ENCODE measurements at places on chromosomes 6 and 20.

DNA sequence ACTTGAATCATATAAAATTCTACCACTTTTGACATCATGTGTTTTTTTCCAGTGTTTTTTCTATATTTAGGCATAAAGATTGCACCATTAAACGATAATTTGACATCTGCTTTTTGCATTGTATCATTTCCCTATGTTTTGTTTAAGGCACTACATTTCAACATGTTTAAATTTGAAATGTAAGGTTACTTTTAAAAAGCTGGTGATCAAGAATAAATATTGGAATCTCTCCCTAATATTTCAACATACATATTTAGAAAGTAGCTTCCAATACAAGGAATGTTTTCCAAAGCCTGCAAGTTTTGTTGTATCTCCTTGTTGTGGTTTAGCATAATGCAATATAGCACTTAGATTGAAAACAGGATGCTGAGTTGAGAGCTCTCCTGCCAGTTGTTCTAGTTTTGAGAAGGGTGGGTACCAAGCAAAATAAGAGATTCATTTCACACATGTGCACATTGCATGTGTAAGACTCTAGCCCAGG is 76.5 kb downstream of the SYNJ2 start:
- DNase-seq = no peak

DNA sequence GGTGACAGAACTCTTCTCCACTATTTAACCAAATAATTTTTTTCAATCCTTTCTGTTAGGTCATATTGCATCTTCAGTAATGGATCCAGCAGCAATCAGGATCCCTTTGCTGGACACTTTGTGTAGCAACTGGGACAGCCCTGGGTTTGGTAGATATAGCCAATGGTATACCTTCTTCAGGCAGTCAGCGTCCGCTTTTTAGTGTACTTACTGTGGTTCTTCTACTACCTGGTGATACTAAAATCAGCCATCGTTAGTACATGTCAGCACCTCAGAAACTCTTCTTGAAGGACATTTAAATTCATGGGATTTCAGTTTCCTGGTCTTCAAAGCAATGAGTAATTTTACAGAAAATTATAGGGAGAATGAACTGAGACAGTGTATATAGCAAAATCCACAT is 93.5 kb downstream of the ADGRG6 start:
- DNase-seq = no peak

DNA sequence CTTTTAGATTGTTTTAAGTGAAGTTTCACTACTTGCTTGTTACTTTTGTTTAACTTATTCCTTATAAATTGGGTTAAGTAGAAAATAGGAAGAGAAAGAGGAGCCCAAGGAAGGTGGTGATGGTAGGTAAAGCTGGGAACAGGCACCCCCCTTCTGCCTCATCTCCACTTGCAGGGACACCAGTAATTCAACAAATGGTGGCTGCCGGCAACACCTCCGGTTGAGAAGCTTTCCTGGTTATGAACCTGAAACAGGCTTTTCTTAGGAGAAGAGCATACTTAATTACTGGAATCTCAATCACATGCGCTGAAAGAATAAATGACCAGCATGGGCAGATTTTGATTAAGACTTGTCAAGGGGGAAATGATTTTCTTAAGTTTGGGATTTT is 158.9 kb upstream of the ZNF217 start:
- DNase-seq = no peak

DNA sequence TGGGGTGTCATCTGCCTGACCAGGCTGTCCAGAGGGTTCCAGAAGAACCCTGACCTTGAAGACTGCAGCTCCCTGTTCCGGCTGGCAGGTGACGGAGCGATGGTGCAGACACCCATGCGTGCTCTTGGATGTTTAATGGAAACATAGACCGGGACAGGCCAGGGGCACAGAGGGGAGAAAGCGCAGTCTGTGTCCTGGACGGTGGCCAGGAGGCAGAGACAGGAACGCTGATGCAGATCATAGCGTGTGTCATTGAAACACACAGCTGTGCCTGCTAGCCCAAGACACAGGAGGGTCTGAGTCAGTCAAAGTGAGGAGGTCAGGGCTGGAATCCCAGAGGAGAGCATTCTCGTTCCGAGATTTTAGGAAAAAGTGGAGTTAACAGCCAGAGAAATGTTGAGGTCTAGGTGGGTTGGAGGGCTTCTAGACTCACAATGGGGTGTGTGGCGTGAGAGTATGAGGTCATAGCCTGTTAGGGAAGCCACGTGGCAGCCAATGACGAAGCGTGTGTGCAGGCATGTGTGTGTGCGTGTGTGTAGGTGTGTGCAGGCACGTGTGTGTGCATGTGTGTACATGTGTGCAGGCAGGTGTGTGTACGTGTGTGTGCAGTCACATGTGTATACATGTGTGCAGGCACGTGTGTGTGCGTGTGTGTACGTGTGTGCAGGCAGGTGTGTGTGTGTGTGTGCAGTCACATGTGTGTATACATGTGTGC is 167.0 kb downstream of the ERMARD start:
- no peak for DNase-seq

- no peak for DNase-seq
Measured at GRCh38 chr20:36815454-36816091, 42.0 kb upstream of the DSN1 start.

DNA sequence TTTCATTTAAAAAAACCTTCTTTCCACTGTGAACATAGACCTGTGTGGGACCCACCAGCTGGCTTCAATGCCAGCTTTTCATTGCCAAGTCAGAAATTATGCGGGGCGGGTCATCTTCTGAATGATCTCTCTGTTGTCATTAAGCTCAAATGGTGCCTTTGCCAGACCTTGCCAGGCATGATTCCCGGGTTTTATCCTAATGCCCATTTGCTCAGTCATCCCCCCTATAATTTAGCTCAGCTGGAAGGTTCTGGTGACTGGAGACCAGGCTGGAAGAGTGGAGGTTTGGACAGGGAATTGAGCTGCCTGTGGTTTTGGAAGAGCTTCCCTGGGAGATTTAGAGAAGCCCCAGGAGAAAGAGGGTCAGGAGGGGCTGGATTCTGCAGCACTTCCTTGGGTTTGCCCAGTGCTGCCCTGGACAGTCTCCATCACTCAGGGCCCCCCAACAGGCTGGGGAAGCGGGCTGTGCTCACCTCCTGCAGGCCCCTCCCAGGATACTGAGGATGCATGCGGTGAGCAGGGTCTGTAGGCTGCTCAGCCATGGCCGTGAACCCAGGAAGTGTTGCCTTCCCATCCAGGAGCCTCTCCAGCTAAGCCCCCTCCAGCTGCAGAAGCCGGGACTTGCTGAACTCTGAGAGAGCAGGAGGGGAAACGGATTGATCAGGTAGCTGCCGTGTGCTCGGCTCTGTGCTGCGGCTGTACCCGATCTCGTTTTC is 273.0 kb downstream of the CDH4 start:
- no peak for DNase-seq

GRCh38 chr6:15305496-15305895 is 59.6 kb downstream of the JARID2 start:
- no peak for DNase-seq

GRCh38 chr6:153103319-153103655 is 27.8 kb downstream of the RGS17 start:
- no peak for DNase-seq

DNA sequence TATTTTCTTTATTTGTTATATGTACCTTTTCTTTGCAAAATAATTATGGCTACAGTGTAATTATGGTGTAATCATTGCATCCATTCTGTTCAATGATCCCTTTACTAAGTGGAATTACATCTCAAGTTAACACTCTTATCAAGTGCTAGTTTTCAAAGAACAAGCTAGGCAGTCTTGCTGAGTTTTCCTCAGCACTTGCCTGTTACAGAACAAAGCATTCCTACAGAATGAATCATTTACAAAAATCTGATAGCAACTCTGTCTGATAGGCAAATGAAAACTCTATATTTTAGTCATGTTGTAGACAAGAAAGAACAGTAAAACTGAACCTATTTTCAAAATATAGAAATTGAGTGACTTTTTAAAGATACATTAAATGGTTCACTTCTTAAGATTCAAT is 109.8 kb upstream of the POU3F2 start:
- no peak for DNase-seq

DNA sequence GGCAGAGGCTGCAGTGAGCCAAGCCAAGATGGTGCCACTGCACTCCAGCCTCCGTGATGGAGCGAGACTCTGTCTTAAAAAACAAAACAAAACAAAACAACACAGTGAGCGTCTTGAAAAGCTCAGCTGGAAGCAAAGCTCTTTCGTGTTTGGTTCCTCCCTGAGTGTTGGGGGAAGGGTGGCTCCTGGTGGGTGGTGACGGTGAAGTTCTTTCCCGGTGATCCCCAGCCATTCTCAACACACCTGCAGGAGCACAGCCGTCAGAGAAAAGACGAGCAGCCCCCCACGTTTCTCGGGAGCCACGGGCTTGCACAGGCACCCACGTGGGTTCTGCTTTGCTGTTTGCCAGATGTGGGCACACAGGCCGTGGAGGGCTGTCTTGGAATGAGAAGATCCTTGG is 3.2 kb downstream of the BHLHE23 start:
- DNase-seq = no peak

DNA sequence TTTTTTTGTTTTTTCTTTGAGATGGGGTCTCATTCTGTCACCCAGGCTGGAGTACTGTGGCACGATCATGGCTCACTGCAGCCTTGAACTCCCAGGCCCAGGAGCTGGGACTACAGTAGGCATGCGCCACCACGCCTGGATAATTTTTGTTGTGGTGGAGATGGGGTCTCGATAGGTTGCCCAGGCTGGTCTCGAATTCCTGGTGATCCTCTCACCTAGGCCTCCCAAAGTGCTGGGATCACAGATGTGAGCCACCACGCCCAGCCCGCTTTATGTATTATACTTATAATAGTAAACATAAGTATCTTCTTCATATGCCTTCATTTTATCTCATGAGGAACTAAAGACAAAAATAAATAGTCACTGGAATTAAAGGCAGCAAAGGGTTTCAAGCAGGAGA is 63.5 kb downstream of the GINS1 start:
- DNase-seq = no peak

DNA sequence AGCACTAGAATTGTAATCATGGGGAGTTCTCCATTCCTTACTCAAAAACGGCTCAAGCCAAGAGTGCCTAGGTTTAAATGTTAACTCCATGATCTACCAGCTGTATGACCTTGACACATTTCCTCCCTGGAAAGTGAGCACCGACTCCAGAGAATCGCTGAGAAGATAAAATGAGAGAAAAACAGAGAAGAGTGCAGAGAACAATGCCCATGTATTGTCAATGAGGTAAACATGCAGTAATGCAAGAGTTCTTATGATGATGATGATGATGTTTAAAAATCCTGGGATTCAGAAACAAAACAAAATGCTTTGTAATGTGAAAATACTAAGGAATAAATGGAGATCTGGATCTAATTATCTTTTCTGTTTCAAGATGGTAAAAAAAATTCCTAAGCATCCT is 64.8 kb upstream of the BEND6 start:
- no peak for DNase-seq

GRCh38 chr20:58602124-58602523 is 49.0 kb upstream of the STX16 start:
- no peak for DNase-seq

GRCh38 chr6:157158456-157158855 is 164.9 kb downstream of the TMEM242 start:
- DNase-seq = no peak

DNA sequence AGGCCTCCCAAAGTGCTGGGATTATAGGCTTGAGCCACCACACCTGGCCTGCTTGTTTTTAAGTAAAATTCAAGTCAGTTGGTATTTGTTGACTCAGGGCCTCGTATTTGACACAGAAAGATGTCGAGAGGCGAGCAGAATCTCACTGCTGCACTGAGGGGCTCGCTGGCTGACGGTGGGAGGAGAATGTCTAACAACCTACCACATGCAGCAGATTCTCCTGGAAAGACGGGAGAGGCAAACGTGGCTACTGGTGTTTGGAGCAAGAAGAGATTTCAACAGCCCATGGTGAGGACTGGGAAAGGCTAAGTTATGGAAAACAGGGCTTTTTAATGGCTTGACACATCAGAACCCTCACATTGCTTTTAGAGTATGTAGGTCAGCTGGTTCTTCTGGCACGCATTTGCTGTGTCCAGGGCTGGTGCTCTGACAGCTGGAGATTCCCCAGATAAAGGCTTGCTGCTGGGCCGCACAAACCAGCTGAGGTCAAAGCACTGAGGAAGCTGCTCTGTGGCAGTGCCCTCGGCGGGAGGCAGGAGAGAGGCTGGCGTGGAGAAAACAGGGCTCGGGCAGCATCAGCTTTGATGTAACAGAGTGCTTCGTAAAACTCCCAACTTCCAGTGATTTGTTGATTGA is 84.2 kb upstream of the FRMD1 start:
- DNase-seq = no peak

DNA sequence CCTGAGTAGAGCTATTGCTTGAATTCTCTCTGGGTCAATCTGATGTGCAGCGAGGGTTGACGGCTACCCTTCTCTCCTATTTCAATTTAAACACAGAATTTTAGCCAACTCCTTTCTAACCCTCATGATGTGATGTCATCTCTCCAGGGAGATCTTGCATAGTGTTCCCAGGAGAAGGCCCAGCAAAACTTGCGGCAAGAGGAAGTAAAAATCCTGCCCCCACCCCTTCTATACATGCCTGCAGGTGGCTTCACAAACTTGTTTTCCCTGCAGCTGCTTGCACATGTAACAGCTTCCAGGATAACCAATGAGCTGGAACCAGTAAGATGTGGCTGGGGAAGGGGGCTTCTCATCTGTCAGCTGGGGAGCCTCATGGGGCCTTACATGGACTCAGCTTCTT is 169.3 kb upstream of the CDH4 start:
- no peak for DNase-seq

DNA sequence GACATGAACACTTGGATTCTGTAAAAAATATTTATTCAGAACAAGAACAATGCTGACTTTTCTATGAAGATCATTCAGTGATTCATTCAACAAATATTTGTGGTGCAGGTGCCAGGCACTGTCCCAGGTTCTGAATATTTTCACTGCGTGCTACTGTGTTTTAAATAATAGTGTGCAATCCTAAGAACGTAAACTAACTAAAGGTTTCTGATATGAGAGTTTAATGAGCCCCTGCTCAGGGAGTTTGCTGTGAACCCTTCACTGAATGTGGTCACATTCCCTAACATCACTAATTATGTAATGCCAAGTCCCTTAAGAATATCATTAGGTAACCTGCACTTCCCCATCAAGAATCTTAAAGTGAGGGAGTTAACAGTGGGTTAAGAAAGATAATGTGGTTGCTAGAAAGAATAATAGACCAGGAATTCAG is 1.7 kb upstream of the TMEM170B start:
- no peak for DNase-seq

DNA sequence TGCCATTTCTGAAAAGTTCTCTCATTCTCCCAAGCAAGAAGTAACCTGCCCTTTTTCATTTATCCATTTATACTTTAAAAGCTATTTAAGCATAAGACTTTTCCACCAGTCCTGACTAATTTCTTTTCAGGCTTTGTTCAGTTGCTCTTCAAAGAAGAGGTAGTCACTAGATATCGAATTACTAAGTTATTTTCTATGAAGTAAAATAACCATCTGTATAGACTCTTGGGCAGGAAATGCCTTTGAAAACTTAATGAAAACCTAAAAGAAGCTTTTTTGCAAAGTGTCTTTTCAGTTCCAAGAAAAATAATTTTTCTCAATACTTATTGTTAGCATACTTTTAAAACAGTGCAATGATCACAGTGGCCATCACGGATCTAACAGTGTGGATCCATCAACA is 31.3 kb upstream of the LAMP5 start:
- no peak for DNase-seq

- no peak for DNase-seq
Measured at GRCh38 chr6:14224359-14225103, 107.0 kb downstream of the CD83 start.

Measured in T-cell (primary cell).